ENCODE measurements at places on chromosomes 2 and 18. TPM values are rescaled to one million over a fixed set of nuclear protein-coding genes. Genes with fewer than 3 reads are reported as not detected.

Gene PROKR1
- polyA plus RNA-seq, result 0.15 TPM

Gene ALPG
- polyA plus RNA-seq, result not detected

Gene FEV
- not detected for polyA plus RNA-seq

Gene LDLRAD4
- 10.4 TPM for polyA plus RNA-seq

Gene C18orf63
- 0.32 TPM for polyA plus RNA-seq

Gene ANTXR1
- 70.5 TPM for polyA plus RNA-seq

- DNase-seq, result no peak
These were observed 53.8 kb upstream of the TUBA3E start for GRCh38 chr2:130251873-130252620.

DNA sequence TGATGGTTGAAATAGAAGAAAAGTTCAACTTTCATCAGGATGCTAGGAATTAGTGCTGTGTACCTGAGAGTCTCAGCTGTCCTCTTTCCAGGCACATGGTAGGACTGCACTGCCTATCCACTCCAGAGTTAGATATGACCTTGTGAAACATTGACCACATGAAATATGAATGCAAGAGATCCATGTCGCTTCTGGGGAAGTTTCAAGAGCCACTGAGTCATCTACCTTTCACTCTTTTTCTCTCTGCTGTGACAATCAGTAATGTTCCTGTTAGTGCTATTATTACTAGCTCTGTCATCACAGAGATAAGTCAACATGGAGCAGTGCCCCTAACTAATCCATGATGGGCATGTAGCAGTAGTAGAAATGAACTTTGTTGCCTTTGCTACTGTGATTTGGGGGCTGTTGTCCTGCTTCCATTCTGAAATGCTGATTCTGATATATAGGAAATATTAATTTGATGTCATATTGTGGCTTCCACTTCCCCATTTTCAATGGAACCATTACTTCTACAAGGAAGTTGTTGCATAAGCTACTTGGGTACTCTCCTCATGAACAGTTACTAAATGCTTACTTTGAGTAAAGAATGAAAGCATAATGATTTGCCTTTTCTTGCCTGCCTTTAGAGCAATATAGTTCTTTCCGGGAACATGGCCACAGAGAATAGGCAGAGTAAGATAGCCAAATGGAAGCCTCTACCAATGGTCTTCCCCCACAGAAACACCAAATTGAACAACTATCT lies 192.8 kb upstream of the ZNF521 start:
- no peak for DNase-seq

DNA sequence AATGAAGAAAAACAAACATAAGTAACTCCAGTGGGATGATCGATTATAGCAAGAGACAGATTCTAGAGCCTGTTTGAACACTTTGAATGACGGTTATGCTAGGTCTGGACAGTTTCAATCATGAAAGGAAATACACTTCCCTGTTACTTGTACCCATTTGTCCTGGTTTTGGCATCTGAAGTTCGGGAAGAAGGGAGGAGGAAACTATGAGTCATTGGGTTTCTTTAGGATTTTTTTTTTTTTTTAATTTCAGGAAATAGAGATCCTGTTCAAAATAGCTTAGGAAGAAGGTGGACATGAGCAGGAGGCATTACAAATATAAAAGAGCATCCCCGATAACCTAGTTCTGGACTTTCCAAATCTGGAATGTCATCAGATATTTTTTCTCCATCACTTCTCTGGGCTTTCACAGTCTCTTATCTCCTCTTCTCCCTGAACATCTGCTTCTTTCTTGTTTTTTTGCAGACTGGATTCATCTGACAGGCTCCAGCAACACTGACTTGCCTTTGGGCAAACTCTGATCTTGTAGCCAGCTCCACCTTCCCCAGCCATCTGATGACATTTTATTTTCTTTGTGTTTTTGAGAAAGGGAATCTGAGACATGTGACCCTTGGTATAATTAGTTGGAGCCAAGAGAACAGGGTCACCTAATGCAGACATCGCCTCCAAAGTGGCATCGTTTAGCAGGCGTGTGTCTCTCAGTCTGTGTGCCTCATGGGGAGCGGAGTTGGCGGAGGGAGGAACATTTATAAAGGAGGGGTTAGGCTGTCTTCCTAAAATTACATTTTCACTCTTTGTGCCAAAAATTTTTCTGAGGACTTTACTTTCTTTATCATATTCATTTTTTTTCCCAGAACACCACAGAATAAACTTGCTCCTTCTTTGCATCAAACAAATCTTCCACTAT lies 195.3 kb upstream of the EPHA4 start:
- DNase-seq, result no peak

DNA sequence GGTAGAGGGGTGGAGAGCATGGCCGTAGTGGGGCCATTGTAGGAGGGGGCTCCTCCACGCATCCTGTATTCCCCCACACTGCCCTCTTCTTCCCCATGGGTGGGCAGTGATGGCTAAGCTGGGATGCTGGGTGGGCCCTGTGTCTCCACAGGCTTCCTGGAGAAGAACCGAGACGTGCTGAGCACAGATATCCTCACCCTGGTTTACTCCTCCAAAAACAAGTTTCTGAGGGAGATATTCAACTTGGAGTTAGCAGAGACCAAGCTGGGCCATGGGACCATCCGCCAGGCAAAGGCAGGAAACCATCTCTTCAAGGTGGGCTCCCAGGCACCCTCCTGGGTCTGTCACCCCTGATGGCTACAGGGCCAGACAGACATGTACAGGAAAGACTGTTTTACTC lies 52.8 kb downstream of the MYO7B start:
- no peak for DNase-seq

DNA sequence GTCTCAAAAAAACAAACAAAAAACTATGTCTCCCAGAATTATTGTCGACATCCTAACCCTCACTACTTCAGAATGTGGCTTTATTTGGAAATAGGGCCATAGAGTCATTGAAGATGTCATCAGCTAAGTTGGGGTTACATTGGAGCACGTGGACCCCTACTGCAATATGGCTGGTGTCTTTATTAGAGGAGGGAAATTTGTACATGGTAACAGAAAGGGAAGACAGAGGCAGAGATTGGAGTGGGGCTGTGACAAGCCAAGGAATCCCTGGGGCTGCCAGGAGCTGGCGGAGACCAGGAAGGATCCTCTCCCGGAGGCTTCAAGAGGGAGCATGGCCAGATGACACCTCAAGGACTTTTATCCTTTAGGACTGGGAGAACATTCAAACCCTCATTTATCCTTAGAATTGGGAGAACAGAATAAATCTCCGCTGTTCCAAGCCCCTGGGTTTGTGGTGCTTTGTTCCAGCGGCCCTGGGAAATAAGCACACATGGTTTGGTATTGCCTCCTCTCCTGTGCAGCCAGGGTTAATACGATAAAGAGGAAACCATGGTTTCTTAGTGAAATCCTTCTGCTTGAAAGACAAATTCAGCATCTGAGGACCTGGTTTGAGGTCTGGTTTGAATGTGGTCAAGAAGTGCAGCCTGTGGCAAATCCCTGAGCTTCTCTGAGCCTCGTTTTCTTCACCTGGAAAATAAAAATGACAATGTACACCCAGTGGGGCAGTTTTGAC lies 184.7 kb downstream of the MYCN start:
- no peak for DNase-seq

DNA sequence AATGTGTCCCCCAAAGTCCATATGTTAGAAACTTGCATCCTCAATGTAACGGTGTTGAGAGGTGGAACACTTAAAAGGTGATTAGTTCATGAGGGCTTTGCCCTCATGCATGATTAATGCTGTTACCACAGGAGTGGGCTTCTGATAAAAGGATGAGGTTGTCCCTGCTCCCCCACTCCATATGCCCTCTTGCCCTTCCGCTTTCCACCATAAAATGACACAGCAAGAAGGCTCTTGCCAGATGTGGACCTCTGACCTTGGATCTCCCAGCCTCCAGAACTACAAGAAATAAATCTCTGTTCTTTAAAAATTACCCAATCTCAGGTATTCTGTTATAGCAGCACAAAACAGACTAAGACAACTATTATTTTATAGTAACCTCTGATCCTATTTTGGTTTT lies 412.1 kb downstream of the NBAS start:
- no peak for DNase-seq
